ENCODE measurements at places on chromosomes 12 and 14. TPM values are rescaled to one million over a fixed set of nuclear protein-coding genes. Genes with fewer than 3 reads are reported as not detected.

Gene HOXC4
- total RNA-seq: 3.5 TPM

Gene MANSC1
- 38.9 TPM for total RNA-seq

Gene LYSET
- 22.1 TPM for total RNA-seq

Gene TAC3
- not detected for total RNA-seq

Gene OASL
- total RNA-seq: 1.1 TPM

Gene KERA
- not detected for total RNA-seq

Gene METTL25
- 17.5 TPM for total RNA-seq

Gene TOMM20L
- total RNA-seq: not detected

Gene KRT6C
- 0.39 TPM for total RNA-seq

Gene AREL1
- total RNA-seq: 40.8 TPM

Gene CLEC9A
- total RNA-seq: 0.57 TPM

Gene GPR84
- 0.34 TPM for total RNA-seq

Gene WSCD2
- 43.7 TPM for total RNA-seq

Gene INSM2
- not detected for total RNA-seq

Gene GPR135
- total RNA-seq: 6.5 TPM

Gene GLS2
- total RNA-seq: 4.5 TPM

Gene ARHGAP9
- 10.0 TPM for total RNA-seq

Gene CCDC177
- not detected for total RNA-seq

Gene FBLN5
- 39.4 TPM for total RNA-seq

Gene TAMALIN
- 50.7 TPM for total RNA-seq

Gene ASCL1
- not detected for total RNA-seq

Gene TMEM253
- total RNA-seq: 1.6 TPM

Gene LRP1-AS
- total RNA-seq: not detected

Gene TMEM63C
- 0.55 TPM for total RNA-seq

Gene GDF3
- total RNA-seq: not detected

Gene ADCK1
- 14.6 TPM for total RNA-seq

Gene HOXC12
- not detected for total RNA-seq

Gene LRRC10
- total RNA-seq: not detected

Gene C12orf54
- 1.5 TPM for total RNA-seq
